Stimulated activated CD8-positive, alpha-beta memory T cell treated with anti-CD3 and anti-CD28 coated beads, Interleukin-7, amount 100 ng/mL, for 1 hour (primary cell): ENCODE measurements at places on chromosomes 2 and 18.

GRCh38 chr2:38702413-38702812 is 36.5 kb downstream of the GALM start:
- no peak for DNase-seq

GRCh38 chr2:208047840-208048239 is 22.5 kb upstream of the PLEKHM3 start:
- DNase-seq, result no peak

DNA sequence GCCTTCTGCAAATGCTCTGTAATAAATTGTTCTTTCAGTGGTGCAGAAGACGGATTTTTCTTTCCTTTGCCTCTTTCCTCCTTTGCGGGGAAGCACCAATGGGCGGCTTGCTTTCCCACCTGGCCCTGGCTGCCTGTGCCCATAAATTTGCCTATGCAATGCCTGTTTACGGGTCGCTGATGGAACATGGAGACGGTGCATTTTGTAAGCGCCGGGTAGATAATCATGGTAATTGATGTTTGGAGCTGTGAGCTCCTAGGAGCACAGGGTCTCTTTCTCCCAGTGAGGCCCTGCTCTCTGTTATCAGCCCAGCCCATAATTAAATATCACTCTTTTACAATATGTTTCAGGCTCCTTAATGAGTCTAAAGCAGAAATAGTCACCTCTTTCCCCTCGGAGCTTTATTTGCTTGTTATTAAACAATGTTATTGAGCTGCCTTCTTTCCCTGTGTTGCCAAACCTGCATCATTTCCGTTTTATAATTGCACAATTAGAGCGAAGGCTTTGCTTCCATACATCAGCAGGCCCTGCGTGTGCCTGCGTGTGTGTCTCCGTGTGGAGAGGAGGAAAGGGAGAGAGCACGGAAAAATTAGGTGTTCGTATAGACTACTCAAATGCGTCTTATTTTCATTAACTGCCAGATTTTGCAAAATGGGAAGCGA is 437.4 kb upstream of the POU3F3 start:
- no peak for DNase-seq

DNA sequence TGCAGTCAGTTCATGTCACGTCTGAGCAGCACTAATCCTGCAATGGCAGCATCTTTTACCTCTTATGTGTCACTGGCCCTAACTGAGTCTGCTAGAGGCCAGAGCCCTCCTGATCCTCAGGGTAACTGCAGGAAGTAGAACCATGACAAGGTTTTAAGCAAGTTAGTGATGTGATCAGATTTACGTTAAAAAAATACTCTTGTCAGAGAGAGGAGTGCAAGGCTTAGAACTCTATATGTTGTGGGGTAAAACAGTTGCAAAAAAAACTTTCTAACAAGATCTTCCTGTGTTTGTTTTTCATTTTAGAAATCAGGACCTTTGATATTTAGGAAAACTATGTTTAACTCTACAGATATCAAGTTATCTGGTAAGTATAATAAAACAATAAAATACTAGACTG is 4.6 kb downstream of the TMEM87B start:
- no peak for DNase-seq

DNA sequence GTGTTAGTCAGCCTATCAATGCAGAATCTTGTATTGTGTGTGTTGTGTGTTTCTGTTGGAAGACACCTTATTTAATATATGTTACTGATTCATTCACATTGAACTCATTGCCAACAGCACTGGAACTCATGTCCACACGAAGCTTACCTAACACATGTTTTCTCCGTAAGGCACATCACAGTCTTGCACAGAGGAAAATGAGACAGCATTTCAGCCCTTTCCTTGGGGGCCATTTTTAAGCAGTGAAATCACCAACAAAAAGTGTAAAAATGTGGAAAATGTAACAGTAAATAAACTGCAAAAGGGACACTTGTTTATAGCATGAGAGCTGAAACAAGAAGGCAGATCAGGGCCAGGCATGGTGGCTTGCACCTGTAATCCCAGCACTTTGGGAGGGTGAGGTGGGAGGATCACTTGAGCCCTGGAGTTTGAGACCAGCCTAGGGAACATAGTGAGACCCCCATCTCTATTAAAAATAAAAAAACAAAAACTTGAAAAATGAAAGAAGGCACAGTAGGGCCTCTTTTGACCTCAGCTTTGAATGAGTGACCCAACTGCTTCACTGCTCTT is 306.0 kb downstream of the MYCN start:
- no peak for DNase-seq

DNA sequence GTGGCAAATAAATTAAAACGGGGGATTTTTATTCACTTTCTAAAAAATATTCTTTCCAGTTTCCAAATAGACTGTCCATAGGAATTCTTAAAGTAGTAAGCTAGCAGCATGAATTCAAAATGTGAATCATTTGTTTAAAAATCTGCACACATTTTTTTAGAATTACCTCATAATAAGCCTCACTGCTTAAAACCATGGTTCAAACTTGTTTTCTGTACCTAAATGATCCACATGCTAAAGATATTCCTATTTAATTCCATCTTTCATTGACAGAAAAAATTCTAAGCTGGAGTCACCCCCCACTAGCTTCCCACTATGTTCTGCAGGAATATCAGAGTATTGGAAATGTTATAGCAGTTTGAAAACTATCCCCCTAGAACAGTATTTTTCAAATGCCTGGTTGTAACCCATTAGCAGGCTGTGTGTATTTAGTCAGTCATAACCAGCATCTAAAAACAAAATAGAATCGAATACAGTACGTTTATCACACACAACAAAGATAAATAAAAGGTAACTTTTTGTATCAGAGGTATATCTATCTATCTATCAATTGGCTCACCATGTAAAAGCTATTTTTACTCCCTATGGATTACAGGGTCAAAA is 11.2 kb upstream of the IKZF2 start:
- no peak for DNase-seq

DNA sequence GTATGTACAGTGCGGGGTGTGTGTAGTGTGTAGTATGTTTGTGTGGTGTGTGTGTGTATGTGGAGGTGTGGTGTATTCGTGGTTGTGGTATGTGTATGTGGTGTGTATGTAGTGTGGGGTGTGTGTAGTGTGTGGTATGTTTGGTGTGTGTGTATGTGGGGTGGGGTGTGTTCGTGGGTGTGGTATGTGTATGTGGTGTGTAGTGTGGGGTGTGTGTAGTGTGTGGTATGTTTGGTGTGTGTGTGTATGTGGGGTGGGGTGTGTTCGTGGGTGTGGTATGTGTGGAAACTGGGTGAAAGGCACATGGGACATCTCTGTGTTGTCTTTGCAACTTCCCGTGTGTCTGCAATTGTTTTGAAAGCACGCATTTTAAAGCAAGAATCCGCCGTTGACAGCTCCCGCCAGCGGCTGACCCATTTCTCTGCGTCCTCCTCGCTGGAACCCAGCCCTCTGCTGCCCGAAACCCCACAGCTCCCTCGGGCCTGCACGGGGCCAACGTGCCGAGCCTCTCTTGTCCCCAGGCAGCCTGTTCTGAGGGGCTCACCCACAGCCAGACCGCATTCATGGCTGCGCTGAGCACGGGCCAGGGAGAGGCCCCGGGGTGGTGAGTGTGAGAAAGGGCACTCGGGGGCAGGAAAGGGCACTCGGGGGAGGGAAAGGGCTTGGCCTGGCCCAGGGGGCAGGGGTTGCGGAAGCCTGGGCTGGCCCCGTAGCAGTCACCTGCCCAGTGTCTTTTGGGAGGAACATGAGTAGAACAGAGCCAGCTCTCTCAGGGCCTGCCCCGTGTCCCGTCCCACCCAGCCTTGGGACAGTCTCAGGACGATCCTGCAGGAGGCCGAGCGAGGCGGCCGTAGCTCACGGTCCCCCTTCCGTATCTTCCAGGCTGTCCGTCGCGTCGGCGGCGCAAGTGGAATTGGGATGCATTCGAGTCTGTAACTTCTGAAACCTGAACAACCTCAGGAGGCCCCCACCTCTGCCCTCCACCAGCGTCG is 61.4 kb downstream of the TWIST2 start:
- no peak for DNase-seq

GRCh38 chr2:238338710-238339394 is 18.5 kb downstream of the TRAF3IP1 start:
- no peak for DNase-seq

DNA sequence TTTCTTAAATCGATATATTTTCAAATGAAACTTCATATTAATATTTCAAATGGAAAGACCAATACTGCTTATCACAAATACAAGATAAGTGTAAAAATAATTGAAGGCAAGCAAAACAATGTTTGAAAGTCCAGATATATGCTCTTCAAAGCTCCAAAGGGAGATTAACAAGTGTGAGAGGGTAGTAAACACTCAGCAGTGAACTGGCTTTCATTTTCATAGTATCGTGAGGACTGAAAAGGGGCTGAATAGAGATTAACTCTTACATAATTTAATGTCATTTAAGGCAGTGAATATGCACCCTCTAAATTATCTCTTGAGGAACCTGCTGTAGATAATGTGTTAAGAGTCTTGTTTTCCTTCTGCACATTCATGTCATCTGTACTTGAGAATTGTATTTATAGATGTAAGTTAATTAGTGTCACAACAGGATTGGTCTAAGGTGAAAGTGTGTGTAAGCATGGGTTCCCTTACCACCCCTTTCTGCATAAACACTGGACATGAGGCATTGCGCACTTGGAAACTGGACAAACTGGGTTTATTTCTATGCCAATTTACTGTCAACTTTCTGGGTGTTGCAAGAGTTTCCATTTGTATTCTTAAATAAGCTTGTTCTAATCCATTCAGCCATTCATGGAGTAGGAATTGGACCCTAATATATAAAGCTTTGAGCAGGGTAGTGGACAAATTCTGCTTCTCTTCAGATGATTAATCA is 76.7 kb upstream of the SESTD1 start:
- DNase-seq, result no peak

DNA sequence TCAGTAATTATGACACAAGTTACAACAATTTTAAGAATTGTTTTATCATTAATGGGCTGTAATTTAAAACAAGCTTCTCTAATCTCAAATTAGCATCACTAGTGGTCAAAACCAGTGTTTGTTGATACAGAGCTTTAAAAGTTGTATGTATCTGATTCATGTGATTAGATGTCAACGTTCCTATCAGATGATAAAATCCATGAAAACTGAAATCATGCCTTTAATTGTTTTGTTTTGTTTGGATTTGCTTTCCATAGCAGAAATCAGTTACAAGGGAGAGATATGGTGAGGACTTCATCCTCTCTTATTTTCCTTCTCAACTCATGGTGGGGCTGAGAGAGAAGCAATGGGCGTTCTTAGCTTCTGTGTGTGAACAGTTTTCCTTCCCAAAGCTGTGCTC is 469.6 kb downstream of the PID1 start:
- no peak for DNase-seq

DNA sequence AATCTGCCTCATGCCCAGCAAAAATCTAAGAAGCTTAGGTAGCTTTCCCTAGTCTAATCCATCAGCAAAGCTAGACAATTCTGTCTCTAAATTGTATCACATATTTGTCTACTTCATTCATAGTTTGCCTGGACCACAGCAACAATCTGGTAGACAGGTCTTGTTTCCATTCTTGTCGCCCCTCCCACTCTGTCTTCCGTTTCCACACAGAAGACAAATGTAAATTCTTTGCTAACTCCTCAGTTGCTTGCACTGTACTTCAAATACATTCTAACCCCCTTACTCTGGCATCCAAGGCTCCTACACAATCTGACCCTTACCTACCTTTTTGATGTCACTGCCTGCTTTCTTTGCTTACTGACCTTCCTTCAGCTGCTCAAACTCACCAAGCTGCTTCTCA is 40.1 kb downstream of the THUMPD2 start:
- no peak for DNase-seq

DNA sequence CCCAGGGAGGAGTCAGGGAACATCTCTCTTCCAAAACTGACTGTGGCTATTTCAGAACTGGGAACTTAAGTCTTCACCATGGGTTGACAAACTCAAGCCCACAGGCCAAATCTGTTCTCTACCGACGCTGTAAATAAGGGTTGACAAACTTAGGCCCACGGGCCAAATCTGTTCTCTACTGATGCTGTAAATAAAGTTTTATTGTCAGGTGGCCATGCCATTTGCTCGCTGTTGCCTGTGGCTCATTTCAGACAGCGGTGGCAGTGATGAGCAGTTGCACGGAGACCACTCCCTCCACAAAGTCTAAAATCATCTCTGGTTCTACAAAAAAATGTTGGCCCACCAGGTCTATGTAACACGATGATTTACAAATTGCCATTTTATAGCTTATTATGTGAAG is 160.9 kb downstream of the MYT1L start:
- no peak for DNase-seq

- DNase-seq, result no peak
Observed at GRCh38 chr2:216195565-216196029, 86.4 kb downstream of the XRCC5 start.

DNA sequence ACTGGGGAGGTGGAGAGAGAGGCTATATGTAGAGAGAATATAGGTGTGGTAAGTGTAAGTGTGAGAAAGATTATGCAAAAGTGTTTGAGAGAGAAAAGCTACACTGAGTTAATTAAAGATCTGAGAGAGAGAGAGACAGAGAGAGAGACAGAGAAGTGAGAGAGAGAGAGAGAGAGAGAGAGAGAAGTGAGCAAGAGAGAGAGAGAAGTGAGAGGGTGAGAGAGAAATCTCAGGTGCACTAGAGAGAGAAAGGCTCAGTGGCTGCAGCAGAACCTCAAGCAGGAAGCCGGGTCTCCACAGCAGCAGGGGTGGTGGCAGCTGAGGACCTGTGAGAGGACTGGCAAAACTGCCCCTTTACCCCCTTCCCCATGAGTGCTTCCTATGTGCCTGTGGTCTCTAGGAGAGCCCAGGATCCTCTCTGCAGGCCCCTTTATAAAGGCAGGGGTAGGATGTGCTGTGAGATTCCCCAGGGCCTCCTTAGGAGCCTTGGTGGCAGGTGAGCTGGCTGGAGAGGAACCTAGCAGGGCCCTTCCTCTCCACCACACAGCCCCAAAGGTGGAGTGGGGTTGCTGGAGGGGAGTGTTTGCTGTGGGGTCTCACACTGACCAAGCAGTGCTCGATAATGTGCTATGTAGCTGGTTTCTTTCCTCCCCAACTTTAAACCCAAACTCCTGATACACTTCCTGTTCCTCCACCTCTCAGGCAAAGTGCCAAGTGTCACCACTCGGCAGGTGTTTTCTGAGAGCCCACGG is 52.6 kb downstream of the SLC4A5 start:
- DNase-seq, result no peak

- DNase-seq, result no peak
Observed at GRCh38 chr2:158743466-158743865, 51.7 kb upstream of the DAPL1 start.

DNA sequence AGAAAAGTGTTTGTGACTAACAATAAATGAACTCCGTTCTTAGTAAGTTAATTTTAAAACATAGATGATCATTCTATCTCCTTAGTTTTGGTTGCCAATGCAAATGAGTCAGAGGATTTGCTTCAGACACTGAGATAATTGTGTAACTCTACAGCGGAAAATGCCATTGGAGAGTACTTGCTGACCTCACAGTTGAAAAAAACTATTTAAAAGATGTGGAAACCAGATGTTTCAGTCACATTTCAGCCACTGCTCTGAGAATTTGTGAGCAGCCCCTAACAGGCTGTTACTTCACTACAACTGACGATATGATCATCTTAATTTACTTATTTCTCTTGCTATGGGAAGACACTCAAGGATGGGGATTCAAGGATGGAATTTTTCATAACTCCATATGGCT is at the start of gene TNFAIP6:
TNFAIP6 (plus strand) TSS at position 234 of the 400 bp plus-strand sequence; CDS start at position 309, 75 bp downstream.
- no peak for DNase-seq
